ENCODE measurements at places on chromosomes 1 and 21.

DNA sequence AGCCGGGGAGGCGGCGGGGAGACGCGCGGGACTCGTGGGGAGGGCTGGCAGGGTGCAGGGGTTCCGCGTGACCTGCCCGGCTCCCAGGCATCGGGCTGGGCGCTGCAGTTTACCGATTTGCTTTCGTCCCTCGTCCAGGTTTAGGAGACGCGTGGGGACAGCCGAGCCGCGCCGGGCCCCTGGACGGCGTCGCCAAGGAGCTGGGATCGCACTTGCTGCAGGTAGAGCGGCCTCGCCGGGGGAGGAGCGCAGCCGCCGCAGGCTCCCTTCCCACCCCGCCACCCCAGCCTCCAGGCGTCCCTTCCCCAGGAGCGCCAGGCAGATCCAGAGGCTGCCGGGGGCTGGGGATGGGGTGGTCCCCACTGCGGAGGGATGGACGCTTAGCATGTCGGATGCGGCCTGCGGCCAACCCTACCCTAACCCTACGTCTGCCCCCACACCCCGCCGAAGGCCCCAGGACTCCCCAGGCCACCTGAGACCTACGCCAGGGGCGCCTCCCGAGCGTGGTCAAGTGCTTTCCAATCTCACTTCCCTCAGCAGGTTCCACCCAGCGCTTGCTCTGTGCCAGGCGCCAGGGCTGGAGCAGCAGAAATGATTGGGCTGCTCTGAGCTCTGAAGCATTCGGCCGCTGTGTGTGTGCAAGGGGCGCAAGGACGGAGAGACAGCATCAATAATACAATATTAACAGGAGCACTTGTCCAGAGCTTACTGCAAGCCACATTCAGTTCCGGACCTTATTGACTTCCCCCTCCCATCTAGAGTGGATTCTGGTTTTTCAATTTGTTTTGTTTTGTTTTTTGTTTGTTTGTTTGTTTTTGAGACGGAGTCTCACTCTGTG, 10.3 kb downstream of the SIM2 start:
- no peak for DNase-seq

DNA sequence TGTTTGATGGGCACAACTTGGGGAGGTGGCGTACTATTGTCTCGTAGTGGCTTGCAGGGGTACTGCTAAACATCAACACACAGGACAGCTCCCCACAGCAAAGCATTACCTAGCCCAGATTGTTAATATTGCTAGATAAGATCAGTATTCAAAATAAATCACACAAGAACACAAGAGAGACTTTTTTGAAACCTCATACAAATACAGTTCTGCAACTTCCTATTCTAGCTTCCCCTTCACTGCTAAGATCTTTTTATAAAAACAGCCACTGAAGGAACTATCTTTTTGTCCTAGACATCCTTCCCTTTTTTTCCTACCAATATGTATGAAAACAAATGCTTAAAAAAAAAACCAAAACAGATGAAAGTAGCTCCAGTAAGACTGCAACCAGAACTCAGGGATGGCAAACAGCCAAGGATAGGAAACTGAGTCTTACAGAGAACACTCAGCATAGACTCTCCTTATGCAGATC, 137.8 kb upstream of the KRTAP19-8 start:
- no peak for DNase-seq

DNA sequence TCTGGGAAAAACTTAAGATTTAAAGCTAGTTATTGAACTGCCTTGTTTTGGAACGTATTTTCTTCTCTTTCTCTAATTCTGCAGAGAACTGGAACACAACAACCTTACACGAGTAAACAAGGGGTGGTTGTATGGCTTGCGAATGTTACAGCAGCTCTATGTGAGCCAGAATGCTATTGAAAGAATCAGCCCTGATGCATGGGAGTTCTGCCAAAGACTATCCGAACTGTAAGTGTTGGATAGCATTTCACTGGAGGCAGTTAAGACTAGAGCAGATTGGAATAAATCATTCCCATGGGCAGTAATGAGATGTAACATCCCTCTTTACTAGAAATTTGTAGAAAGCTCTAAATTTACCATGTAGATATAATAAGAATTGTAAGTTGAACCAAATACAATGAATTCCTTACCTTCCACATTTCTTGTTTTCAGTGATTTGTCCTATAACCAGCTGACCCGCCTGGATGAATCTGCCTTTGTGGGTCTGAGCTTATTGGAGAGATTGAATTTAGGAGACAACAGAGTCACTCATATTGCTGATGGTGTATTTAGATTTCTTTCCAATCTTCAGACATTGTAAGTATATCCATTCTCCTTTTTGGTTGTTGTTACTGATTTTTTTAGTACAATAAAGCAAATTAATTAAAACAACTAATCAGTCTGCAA, 22.9 kb downstream of the LRIG2 start:
- no peak for DNase-seq

- no peak for DNase-seq
Measured at GRCh38 chr1:38431535-38432376, 385.2 kb upstream of the POU3F1 start.

- no peak for DNase-seq
Measured at GRCh38 chr1:204773246-204773645, 87.7 kb upstream of the LRRN2 start.

DNA sequence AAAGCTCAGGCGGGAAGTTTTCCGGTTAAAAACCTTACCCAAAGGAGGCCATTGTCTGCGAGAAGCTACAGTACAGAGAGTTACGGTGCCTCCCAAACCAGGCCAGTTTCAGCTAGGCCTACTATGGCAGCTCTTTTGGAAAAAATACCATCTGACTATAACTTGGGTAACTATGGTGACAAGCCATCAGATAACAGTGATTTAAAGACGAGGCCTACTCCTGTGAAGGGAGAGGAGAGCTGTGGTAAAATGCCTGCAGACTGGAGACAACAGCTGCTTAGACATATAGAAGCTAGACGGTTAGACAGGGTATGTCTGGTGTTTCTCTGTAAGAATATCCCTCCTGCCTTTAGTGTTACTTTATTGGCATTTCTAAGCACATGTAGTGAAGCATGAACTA, 165.9 kb downstream of the LRRC40 start:
- no peak for DNase-seq

DNA sequence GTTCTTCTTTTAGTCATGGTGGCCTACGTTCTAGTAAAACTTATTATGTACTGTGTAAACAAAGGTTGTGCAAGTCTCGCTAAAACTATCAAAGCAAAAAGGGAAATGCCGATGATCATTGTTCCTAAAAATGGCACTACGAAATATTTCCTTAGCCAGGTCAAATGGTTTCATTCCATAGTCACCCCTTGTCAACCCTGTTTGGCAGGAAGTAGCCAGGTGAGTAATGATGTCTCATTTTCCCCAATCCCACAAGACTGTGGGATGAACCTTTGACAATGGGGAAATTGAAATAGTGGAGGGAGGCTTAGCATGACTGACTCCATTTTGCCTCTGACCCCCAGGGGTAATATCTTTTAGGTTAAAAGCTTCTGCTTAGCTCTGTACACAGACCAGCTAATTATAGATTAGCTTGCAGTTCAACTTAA, 5.6 kb upstream of the REN start:
- DNase-seq = no peak

All from NCI-H1694 treated with DMSO at 0.1 percent for 48 hours (cell line).